Stimulated activated CD4-positive, alpha-beta T cell treated with anti-CD3 and anti-CD28 coated beads, TNF-alpha, amount 100 ng/mL, for 48 hours (primary cell): ENCODE measurements at places on chromosomes 2 and 18.
A peak's percentile ranks its signal among the peaks of the same experiment; 100 is the strongest.

DNA sequence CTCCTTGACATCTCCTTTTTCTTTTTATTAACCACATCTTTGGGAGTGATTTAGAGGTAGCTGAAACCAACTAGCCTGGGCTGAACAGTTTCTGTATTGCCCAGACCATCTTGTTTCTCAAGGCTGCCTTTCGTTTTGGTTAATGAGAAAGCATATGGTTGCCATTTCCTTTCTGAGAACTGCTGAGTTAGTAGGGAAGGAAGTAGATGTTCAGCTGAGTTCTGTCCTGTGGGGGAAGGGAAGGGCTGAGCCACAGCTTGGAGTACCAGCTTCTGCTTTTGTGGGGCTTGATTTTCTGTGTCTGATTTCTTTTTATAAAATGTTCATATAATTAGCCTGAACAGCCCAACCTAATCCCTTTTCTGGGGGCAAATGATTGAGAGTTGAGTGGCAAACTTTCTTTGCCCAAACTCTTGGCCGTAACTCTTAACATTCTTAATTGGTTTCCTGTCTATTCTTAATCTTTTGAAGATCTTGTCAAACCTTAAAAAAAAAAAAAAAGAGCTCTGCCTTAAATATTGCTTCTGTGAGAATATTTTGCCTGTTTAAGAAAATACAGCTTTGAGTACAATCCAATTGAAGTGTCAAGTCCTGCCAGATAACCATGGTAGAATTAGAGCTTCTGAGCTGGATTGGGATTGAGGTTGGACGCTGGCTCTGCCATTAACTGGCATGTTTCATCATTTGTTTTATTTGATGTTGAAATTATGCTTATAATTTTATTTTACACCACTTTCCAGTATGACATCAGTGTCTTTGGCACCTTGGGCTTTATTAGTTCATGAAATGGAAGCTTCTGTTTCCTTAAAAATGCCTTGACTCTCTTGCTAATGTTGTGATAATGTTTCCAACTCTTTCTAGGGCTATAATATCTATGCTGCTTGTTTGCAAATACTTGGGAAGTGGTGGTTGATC lies 1.9 kb upstream of the NABP1 start:
- DNase-seq, result no peak

GRCh38 chr2:136362676-136363390 lies 244.9 kb upstream of the CXCR4 start:
- no peak for DNase-seq

DNA sequence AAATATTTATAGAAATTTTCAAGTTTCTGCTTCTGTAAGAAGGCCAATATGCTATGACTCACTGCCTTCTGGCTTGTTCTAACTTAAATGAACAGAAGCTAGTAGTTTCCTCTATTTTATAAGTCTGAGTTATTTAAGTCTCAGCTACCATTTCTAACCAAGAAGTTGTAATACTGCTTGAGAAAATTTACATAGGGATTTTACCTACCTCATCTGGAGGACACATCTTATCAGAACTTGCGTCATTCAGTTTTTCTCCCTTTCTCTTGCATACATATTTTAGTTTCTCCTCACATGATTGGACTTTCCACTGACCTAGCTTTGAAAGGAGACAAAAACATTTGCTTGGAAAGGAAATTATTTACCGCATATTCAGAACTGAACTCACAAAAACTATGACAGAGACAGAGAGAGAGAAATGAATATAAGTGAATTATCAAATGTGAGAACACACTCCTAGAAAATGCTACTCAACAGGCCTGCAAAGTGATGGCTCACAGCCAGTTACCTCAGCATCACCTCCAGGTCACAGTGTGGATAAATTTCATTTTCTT lies 81.1 kb upstream of the CD302 start:
- DNase-seq, result no peak

DNA sequence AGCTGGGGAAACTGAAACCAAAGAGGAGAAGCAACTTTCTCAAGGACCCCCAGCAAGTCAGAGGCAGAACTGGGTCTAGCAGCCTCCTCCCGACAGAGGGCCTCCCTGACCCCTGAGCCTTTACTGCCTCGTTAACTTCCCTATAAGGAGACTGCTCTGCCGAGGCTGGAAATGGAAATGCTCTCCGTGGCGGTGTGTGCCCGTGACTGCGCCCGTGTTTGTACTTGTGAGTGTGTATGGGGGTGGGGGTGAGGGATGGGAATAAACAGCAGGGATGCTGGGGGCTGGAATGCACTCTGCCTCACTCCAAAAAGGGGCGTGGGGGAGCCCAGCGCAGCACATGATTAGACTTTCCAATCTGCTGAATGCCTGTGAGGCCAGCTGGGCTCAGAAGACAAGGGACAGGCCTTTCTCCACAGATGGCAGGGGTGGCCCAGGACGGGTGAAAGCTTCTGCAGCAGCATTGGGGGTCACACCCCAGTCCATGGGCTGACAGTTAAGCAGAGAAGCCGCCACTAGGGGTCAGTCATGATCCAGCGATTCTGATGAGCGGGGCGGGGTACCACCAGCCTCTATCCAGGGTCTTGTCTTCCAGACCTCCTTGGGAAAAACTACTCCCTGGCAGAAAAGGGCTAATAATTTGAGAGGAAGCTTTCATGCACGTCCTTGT lies 26.8 kb downstream of the MPHOSPH10 start:
- DNase-seq, result peak; percentile 60

- DNase-seq, result no peak
These were observed 10.4 kb upstream of the MAP3K2 start for GRCh38 chr2:127398239-127398590.

DNA sequence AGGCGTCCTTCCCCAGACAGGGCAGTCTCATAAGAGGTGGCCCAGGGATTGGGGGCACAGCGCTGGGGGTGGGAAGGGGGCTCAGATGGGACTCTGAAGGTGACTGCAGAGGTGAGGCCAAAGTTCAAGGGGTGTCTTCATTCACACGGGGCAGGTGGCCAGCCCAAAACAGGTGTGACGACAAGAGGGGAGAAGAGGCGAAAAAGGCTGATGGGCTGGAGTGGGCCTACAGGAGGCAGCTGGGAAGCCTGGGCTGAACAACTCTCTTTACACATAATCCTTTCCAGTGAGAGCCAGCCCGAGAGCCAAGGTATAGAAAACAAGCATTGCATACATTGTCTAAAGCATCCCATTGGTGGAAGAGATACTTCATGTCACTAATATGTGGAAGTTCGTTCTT lies 130.9 kb upstream of the ASB18 start:
- DNase-seq, result no peak
